ENCODE measurements at places on chromosomes 7 and 10.

GRCh38 chr10:37263304-37263703, 137.9 kb downstream of the ANKRD30A start:
- DNase-seq: no peak

DNA sequence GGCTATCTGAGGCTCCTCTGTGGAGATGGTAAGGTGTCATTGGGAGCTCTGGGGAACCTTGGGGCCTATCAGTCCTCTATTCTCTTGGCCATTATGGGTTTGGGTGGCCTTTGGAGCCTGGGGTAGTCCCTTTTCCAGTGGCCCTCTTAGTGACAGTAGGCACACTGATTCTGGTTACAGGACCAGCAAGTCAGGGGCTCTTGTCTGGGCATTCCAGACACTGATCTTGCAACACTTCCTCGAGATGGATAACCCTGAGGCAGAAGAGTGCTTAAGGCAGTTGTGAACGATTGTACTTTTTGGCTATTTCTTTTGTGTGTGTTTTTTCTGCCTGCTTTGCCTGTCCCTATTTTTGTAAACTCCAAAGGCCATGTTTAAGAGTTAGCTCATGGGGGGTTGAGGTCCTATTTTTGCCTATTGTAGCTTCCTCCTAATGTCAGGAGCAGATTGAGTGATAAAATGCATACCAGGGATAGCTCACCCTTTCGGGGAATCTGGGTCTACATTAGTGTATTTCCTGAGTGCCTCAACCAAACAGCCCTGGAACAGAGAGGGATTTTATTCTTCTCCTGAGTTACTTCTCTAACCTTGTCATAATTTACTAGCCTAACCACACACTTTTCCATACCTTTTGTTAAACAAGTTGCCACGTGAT, 61.2 kb downstream of the PRKAR2B start:
- DNase-seq: no peak

GRCh38 chr10:78619896-78620295, 448.9 kb upstream of the ZMIZ1 start:
- DNase-seq: no peak

DNA sequence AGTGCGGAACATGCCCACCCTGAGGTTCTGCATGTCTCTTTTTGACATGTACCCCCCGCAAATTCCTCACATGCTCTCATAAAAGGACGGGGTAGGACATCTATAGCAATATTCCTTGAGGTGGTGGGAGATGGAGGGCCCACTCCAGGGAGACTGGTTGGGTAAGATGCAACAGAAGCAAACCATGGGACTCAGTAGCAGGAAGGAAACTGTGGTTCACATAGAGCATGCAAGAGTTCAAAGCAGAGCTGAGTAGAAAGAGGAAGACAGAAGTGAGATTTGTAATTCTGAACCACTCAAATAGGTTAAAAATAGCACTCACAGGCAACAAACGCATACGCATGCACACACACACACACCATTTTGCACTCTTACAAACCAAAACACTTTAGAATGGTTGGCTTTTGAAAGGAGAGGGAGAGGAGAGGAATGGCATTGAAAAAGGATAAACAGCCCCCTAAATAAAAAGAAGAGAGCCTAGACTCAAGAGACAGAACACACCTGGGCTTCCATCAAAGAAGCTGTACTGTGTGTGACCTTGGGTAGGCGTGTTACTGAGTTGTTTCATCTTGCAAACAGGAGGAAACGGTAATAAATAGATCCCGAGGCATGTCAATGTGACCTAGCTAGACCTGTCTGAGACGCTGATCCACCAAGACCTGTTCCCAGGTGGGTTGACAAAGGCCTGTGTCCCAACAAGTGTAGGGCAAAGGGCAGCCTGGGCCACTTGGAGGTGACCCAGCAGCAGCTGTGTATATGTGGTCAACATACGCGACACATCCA, 77.6 kb upstream of the LRRC4 start:
- DNase-seq: no peak

DNA sequence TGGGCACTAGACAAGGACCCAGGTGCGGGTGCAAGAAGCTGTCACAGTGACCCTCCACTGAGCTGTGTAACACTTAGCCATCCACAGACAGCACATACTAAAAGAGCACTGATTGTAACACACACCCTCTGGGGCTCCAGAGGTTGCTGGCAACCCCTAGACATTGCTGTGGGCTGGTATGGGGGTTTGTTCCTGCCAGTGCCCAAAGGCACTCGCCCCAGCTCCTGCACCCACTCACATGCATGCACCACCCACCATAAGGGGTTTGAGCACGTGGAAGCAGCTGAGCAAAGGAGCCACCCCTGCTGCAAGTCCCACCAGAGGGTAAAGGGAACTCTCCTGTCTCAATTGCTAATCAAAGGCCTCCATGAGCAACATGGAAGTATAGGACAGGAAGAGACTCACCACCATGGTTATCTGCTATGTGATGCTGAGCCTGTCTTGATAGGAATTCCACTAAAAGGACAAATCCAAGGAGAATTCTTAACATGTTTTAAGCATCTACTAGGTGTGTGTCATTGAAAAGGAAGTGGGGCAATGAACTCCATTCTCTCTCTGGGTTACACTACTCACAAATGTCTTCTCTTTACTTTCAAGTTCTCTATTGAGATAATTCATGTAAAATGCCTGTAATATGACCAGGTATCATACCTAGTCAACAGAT, 103.1 kb downstream of the GFRA1 start:
- no peak for DNase-seq

- DNase-seq: no peak
Observed at GRCh38 chr10:10418387-10418786, 599.3 kb upstream of the CELF2 start.

GRCh38 chr7:95646350-95646749, 50.0 kb upstream of the PDK4 start:
- no peak for DNase-seq

GRCh38 chr7:109696723-109697122, 1127.0 kb downstream of the DNAJB9 start:
- no peak for DNase-seq

DNA sequence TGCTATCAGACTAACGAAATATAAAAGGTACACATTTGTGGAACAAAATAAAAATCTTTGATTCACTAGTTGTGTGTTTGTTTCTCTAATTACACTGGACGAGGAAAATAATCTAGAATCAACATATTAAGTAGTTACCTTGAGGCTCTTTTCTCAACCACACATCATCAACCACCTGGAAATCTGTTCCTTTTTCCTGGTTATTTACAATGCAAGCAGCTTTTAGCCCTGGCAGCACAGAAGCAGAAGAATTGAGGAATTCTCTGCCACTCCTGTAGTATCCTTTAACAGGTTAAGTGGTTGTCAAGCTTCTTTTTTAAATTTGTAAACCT, 23.7 kb downstream of the NUP42 start:
- DNase-seq: no peak
